Activated CD4-positive, alpha-beta T cell treated with anti-CD3 and anti-CD28 coated beads, Interleukin-2, amount 50 U/mL, for 4 hours (primary cell): ENCODE measurements at places on chromosomes 4 and X.

- no peak for DNase-seq
These were observed 35.5 kb downstream of the F8 start for GRCh38 chrX:154986826-154987575.

GRCh38 chrX:136138939-136139338, 8.4 kb upstream of the FHL1 start:
- no peak for DNase-seq

GRCh38 chr4:110108422-110108821, 90.0 kb downstream of the ELOVL6 start:
- DNase-seq: no peak

GRCh38 chr4:122346036-122346435, 32.8 kb upstream of the ADAD1 start:
- no peak for DNase-seq

DNA sequence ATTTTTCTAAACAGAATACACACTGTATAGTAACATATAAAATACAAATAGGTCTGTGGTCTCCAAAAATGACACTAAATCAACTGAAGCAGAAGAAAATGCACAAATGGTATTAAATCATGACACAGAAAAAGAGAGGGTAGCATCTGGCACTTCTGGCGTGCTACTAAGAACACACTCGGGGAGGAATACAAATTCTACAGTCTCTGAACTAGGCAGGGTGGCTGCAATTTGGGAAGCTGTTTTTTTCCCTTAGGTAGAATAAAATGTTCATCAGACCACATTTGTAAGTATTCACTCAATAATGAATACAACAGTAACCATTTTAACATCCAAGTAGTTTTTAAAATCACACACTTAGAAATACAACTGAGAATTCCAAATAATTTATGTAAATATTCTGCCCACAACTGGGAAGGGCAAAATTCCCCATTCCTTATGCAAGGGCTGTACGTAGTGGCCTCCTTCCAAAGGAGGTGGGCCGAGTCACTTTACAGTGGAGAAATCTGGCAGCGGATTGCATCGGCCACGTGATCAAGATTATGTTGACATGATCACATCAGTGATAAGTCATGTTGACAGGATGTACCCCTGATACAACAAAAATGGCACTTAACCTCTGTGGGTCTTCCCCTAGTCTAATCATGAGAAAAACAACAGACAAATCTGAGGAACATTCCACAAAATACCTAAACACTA, 101.1 kb downstream of the TSPAN5 start:
- DNase-seq: no peak

DNA sequence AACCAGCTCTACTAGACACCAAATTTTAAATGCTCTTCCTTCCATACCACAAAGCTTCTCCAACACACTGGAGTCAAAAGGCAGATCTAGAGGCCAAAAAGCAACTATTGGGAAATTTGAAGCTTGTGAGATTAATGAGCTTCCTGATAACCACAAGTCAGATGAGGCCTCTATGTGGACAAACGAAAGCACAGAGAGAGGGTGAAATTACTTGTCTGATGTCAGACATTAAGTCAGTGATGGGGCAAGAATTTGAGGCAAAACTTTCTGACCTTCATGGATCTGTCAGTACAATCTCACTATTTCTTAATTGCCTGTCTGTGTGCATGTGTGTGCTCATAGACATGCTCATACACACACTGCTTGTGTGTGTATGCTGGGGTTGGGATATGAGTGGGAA, 103.6 kb downstream of the GUCY2F start:
- DNase-seq: no peak

DNA sequence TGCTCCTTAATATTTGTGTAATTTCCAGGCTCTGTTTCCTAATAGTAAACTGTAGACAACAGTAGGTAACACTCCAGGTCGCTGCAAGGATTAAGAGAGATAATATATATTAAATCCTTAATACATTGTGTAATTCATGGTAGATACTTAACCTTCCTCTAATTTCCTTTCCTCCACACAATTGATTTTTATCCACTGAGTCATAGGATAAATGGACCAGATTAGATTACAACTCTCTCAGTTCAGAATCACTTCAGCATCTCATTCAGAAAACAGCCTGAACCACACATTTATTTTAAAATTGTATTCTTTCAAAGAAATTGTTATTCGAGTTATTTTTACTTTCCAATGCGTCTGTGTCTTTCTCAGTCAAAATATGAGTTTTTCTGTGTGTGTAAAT, 17.1 kb downstream of the GK2 start:
- no peak for DNase-seq

- DNase-seq: no peak
These were observed 124.7 kb upstream of the CPEB2 start for GRCh38 chr4:14877246-14878225.
